ENCODE measurements at places on chromosomes 7 and 10.

DNA sequence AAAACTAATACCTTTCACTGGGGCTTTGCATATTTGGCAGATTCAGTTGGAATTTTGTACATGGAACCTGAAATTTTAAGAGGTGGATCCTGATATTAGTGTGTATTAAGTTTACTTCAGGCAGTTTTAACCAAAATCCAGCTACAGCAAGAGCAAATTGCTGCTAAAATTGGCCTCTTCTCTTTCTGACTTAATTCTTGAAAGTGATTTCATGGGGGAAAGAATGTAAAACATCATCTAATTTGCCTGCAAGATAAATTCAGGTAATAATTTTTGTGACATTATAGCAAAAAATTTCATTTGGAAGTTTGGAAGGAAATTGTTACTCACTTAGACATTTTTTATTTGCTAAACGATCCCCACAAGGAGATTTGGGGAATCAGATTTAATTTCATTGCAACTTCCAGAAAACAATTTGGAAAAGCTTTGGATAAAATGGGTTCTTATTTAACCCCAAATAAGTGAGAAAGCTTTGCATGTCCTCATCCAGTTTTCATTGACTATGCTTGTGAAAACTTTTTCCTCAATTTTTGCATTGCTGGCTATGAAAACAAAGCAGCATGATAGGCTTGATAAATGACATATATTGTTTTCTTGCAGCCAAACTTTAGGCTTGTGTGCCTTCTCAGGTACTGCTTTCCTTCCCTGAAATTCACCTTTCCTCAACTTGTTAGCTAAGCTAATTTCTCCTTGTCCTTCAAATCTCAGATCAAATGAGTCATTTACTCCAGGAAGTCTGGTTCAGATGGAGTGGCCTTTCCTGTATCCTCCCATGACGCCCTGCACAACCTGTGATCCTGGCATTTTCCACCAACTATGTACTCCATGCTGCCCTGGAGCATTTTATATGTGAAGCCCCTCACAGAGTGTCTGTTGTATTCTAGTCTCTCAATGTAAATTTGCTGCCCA is 27.4 kb upstream of the ZNF438 start:
- no peak for DNase-seq

DNA sequence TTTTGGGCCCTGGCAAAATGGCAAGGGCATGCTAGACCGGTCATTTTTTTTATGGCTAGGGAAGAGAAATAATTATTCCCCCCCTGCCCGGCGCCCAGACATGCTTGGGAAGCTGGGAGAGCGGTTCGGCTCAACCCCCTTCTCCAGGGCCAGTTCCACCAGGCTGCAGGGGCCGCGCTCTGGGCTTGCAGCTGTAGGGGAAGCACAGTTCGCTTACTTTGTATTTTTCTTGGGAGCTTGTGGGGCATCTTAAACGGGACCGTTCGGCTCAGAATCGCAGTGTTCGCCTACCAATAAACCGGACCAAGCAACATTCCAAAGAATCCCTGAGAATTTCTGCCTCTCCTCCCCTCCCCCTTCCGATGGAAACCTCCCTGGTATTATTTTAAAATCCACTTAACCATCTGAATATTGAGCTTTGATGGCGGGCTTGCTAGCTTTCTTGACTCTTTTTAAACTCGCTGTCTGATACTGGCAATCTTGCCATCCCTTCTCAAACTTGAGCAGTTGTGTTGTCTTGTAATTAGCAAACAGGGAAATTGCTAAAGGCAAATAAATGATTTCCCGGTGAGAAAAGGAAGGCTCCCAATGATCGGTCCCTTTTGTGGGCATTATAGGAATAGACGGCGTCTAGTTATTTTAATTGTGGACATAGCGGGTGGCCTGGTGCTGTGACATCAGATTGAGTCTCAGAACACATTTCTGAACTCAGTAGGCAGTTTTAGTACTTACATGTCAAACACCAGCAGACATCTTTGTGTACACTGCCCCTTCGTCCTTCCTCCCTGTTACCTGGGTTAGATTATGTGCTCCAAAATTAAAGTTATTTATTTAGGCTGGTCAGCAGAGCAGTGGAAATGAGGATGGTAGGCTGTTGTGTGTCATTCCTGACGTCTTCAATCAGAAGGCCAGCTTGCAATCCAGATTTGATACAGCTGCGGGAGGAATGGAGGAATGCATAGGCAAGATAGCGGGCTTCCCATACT is 3.4 kb downstream of the TCF7L2 start:
- DNase-seq = no peak

DNA sequence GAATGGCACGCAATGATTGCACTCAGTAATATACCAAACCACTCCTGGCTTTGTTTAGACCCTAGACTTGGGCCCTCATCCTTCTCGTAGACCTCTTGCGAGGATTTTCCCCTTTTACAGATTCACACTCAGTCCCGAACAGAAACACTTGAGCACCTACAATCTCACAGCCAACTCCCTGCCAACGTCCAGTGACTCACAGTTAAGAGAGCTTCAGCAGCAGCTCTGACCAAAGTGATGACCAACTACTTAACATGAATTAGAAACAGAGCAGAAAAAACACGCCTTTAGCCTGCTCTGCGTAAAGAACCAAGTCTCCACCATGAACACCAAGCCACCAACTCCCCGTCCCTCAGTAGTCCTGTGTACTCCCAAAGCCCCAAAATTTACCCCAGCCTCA is 2.2 kb downstream of the DNAJC30 start:
- no peak for DNase-seq

DNA sequence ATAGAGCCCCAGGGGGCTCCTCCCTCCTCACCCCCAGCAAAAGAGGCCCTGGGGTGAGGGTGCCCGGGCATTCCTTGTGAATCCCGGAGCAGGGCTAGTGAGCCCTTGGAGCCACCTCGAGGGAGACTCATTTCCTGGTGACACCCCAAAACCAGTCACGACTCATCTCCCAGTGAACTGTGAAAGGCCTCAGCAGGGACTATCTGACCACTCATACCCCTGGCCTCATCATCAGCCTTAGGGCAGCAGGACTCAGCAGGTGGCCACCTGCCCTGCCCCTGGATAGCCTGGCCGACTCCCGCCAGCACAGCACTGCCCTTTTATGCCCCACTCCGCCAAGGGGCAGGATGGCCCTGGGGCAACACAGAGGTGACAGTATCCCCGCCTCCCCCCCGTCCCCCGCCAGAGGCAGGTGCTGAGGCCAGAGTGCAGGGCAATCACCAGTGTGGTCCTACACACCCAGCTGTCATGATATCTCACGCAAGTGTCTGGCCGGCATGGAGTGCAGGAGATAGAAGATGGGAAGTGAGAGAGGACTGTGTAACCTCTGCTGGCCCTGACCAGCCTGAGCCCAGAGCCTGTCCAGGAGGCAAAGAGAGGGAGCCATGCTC is 3.2 kb downstream of the SNCG start:
- DNase-seq = no peak

DNA sequence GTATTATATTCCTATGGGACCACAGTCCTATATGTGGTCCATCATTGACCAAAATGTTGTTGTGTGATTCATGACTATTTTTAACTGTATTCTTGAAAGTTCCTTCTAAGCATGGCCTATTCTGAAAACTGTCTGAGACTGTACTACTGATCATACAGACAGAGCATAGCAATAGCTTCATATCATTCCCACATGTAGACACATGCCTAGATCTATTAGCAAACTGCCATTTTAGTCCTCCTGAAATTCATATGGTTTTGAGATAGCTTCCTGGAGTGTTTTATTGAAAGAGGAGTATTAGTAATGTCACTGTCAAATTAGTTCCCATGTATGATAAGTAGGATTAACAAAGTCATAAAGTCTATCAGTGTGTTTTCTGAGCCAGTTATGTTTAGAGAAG is 157.5 kb downstream of the BMPER start:
- DNase-seq = no peak

DNA sequence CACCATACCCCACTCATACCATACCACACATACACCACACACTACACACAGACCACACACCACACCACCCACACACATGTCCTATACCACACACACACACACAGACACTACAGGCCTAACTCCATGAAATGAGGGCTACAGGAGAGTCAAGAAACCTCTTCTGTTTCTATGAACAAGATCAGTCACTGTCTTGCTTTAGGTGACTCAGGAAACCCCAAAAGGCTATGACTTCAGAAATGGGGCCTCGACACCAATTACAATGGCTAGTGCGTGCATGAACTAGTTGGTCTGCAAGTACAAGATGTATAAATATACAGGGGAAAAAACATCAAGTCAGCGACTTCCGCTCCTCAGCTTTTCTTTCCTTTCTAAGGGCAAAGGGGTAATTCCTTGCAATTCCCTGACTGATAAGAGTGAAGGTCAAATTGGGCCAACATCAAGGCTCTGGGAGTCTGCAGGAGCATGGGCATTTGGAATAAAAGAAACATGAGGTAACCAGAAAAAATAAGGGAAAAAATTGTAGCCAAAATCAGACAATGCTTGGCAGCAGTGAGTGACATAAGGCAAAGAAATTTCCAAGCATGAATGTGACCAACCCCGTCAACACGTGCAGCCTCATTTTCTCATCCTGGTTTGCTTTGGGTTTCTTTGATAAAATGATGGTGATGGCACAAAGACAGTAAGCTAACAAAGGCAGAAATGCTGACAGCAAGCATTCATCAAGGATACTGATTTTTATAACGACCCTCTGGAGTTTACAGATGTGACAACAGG is 1.5 kb downstream of the PKD1L1 start:
- DNase-seq = no peak

DNA sequence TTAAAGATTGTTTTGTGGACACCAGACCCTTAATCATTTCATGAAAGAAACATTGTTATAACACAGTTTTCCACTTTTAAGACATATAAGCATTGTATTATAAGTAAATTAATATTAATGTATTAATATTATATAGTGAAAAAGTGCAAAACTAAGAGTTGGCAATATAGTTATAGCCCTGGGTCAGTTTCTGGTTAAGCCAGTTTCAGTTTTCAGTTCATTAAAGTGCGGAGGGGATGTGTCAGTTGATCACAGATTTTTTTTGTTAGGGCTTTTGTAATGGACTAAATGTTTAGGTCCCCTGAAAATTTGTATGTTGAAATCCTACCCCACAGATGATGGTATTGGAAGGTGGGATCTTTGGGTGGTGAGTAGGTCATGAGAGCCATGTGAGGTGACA is 45.7 kb upstream of the GPR37 start:
- DNase-seq = no peak

GRCh38 chr10:63208986-63209385 is 75.9 kb downstream of the NRBF2 start:
- DNase-seq = no peak

DNA sequence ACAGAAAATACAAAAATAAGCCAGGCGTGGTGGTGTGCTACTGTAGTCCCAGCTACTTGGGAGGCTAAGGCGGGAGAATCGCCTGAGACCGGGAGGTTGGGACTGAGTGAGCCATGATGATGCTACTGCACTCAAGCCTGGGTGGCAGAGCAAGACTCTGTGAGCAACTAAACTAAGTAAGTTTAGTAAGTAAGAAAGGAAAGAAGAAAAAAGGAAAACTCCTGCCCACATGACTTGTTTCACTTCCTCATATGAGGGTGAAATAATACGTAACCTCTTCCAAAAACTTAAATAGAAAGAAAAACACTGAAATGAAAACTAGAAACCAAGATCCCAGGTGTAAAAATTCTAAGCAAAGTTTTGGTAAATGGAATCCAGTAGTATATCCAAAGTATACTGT is 79.6 kb downstream of the LARP4B start:
- peak; percentile 62 for DNase-seq

- DNase-seq = no peak
These were observed 21.6 kb downstream of the TAS2R41 start for GRCh38 chr7:143499246-143499645.

DNA sequence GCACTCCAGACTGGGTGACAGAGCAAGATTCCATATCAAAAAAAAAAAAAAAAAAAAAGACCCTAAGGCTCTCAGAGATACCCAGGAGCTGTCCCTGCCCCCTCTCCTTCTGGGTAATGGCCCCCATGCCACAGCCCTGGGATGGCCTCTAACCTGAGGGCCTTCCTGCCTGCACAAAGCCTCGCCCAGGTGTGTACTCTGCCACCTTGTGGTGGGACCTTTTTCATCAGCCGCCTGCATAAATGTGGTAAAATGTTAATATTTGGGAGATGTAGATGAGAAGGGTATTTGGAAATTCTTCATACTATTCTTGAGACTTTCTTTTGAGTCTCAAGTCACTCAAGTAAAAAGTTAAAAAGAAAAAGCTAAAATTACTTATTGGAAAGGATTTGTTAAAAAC is 46.3 kb upstream of the RNF216 start:
- DNase-seq = no peak

DNA sequence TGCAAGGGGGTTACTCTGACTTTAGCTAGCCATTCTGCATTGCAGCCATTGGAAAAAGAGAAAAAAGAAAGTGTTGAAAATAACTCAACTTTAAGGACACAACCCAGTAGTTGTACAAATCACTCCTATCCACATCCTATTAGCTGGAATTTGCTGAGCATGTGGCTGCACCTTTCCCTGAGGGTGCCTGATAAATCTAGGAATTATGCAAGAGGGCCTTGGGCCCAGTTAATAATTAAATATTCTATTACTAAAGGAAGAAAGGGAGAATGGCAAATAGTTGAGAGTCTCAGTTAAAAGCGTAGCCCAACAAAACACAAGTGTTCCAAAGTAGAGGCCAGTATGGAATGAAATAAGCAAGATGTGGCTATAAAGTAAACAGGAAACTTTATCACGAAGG is 200.9 kb upstream of the CNTNAP2 start:
- DNase-seq = no peak

DNA sequence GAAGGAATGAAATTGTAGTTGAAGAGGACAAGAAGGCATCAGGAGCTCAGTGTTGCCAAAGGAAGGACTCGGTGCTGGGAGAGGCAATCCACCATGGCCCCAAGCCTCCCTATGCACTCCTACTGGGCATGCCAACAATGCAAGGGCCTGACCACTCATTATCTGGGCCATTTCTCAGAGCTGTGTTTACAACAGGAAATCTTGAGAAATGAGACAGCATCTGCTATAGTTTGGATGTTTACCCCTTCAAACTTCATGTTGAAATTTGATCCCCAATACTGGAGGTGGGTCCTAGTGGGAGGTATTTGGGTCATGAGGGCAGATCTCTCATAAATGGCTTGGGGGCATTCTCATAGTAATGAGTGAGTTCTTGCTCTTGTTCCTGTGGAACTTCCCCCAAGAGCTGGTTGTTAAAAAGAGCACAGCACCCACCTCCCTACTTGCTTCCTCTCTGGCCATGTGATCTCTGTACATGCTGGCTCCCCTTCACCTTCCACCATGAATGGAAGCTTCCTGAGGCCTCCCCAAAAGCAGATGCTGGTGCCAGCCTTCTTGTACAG is 50.8 kb upstream of the AOAH start:
- no peak for DNase-seq

Measured in GM06990 (cell line).